AG20443 (cell line): ENCODE measurements at places on chromosomes 2 and 18.

GRCh38 chr2:159094173-159094737 lies 125.8 kb downstream of the TANC1 start:
- peak; percentile 82 for DNase-seq

GRCh38 chr2:125264453-125264852 lies 1239.4 kb downstream of the CNTNAP5 start:
- no peak for DNase-seq

DNA sequence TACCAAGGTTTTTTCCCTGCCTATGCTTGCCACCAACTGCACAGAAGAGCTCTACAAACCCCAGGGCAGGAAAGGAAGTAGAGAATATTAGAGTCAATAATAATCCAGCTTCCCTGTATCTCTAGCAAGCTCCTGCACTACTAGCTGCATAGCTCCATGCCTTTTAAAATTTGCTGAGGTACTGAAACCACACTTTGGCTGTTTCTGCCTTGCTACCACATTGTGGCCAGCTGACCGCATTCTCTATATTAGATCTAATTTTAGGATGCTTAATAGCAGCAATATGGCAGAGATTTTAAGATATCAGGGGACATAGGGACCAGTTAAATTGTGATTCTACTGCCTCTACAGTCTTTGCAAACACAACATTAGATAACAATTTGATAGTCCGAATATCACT lies 534.6 kb downstream of the MBD2 start:
- no peak for DNase-seq

DNA sequence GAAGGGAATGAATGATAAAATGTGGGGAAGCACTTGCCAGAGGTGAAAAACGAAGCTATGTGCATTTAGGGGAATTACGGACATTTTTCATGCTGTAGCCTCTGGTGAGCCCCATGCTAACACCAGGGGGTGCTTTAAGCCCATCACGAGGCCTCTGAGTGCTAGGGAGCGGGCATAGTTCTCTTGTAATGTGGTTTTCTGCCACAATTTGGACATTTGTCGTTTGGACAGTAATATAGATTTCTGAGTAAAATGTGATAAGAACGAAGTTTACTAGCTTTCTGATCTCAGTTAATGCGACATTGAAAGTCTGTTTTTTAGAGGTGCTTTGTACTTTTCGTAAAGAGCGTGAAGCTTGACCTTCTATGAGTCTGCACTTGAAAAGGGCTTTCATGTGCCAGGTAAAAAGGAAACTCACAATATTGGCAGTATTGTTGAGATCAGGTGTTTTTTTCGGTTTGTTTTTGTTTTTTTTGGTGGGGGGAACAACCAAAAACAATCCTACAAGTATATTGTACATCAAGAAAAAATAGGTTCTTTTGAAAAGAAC lies 50.6 kb downstream of the TRAF3IP1 start:
- DNase-seq: peak; percentile 84

DNA sequence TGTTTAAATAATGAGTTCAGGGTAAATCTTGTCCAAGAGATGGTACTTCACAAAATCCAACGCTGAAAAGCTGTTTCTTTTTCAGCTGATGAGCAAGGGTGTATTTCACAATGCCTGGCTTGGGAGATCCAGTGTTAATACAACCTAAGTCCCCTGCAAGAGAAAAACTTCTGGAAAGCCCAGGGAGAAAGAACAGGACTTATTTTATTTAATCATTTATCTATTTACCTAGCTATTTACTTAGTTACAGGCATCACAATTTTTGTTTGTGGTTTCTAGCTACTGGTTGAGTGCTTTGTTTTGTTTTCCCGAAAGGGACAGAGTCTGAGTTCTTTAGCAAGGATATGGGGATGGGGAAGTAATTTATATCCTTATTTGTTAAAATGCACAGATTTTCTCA lies 598.2 kb upstream of the SYT4 start:
- peak; percentile 16 for DNase-seq

GRCh38 chr18:48878471-48878870 lies 72.3 kb downstream of the SMAD7 start:
- DNase-seq: no peak

DNA sequence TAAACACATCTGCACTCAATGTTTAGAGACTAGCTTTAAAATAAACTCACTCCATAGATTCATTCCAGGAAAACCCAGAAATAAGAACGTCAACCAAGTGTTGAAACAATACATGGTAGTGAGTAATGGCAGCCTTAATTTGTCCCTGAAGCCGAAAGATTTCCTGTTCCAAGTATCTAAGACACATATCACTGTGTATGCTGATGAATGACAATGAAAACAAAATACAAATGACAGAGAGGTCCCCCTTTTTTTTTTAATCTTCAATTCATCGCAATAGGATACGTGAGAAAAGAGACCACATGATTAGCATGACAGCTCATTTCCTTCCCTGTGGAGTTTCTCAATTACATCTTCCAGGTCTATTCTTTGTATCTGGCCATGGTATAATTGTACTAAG lies 160.5 kb upstream of the STK17B start:
- DNase-seq: no peak

DNA sequence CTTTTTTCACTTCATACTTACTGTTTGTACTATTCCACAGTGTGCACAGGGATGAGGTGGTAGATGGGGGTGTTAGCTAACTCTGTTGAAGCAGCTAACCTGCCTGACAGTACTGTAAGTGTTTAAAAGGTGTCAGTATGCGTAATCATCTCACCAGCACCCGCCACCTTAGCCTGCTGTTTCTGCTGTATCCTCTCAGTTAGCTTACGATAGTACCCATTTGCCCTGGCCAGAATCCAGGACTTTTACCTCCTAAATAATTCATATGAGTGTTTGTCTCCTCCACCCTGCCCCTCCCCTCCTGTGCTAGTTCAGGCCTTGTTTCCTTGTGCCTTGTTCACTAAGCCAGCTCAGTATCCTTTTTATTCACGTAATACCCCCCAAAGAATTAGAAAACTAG lies 34.2 kb downstream of the TRAPPC12 start:
- DNase-seq: no peak

DNA sequence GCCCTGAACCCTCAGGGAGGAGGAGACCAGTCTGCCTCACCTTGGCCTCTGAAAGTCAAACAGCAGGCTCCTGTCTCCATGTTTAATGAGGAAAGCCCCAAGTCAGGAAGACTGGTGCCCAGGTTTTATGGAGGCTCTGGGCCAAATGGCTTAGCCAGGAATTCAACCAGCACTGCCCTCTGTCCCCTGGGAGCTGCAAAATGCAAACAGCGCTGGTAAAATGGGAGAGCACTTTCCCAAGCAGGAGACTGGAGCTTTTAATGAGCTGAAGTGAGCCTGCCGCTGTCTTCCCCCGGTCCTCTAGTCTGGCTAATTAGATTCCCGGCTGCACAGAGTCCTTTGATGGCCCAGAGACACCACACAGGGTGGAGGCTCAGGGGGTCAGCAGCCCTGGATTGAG lies 276.0 kb upstream of the TRIB2 start:
- no peak for DNase-seq

DNA sequence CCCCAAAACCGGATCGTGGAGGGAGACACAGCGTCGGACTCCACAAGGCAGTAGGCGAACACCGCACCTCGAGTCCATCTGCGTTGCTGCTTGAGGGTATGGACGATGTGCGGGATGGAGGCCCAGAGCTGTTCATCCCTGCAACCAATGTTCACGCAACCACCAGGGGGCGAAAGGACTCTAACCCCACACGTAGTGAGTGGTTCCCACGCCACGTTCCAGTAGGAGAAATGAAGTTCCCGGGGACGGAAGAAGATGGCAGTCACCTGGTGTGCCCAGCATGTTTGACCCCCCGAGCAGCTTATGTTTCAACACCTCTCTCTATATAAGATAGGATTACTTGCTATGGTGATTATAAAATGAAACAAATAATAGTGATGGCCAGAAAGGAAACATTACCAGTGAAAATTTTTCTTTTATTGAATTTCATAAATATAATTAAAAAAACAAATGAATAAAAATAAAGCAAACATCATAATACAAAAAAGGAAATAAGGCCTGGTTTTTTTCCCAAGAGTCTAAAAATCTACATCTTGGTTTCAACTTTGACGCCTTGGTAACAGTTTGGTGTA lies 184.3 kb downstream of the SH3BP4 start:
- peak; percentile 89 for DNase-seq

GRCh38 chr2:216603010-216603883 lies 30.0 kb upstream of the IGFBP2 start:
- no peak for DNase-seq

DNA sequence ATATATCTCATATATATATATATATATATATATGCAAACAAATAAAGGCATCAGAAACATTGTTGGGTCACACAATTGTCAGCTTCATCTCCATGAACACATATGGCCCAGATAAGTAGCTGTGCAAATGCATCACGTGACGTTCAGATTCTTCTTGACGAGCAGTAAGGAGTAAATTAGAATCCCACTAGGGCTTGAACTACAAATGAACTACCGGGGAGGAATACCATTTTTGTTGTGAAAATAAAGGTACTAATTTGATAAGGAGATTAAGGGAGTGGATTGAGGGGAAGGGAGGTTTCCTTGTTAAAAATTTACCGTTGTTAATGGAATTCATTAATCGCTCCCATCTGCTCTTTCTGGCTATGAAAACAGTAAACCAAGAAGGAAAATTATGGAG lies 186.5 kb upstream of the COPS8 start:
- DNase-seq: no peak

- DNase-seq: no peak
These were observed 3.7 kb downstream of the ADNP2 start for GRCh38 chr18:80112624-80113248.

DNA sequence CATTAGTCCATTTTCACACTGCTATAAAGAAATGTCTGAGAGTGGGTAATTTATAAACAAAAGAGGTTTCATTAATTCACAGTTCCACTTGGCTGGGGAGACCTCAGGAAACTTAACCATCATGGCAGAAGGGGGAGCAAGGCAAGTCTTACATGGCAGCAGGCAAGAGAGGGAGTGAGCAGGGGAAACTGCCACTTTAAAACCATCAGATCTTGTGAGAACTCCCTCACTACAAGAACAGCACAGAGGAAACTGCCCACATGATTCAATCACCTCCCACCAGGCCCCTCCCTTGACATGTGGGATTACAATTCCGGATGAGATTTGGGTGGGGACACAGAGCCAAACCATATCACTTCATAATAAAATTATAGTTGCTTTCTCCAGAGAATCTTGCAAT lies 365.5 kb upstream of the ID2 start:
- DNase-seq: no peak

DNA sequence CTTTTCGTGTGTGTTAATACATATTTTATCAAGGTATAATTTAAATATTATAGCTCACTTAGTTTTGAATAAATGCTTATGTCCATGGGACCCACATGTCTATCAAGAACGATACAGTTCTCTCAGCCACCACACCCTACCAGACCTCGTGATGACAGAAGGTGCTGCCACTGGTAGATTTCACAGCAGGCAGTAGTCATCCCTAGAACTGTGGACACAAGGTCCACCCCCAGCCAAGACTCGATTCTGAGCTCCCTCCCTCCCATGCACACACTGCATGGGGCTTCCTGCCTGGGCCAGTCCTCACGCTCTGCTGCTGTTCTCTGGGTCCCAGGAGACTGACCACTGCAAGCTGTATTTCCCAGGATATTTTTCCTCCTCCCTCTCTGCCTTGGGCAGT lies 26.5 kb upstream of the CREB1 start:
- peak; percentile 64 for DNase-seq

GRCh38 chr2:37201208-37201607 lies 4.9 kb downstream of the CEBPZOS start:
- DNase-seq: no peak

DNA sequence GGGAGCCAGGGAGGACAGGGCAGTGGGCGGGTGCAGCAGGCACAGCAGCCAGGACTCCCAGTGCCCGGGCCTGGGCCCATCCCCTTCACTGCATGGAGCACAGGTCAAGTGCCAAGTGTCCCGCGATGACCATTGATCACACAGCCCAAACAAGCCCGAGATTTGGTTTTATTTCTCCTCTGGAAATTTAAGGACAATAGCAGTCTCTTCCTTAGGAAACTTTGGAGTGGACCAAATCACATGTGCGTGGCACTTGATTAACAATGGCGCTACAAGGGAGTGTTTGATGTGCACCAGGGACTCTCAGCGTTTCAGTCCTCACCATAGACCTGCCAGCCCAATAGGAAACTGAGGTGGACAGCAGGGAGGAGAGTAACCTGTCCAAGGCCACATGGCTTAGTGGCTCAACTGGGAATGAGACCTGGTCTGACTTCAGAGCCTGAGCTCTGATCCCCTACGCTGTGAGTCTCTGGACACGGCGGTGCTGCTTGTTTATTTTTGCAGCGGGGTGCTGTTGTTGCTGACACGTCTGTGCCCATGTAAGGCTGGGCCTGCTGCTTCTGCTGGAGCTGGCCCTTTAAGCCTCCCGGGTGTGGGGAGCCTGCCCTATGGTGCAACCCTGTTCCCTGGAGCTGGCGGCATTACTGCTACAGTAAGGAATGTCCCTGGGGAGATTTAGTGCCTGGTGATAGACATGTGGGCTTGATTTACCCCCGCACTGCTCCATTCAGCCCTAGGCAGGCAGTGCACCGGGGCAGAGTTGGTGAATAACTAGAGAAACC lies 194.2 kb downstream of the INHBB start:
- DNase-seq: peak; percentile 96

DNA sequence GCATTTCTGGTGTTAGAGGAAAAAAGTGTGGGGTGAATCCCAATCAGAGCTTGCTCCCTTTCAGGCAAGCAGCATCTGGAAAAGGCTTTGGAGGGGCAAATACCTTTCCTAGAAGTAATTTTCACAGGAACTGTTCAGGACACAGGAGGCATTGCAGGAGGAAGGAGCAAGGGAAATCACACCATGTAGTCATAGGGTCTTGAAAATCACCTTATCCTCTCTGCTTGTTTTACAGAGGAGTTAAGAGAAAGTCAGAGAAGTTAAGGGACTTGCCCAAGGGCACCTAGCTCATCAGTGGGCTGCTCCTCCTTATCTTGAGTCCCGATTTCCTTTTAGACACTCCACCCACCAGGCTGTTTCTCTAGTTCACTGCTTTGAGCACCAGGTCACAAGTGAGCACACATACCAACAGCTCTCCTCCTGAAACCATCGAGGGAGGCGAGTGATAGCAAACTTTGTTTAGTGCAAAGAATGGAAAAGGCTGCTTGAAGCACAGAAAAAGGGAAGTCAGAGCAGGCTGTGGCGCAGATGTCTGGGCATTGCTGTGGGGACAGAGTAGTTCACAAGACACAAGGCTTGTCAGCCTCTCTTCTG lies 89.2 kb upstream of the CXCR4 start:
- no peak for DNase-seq

GRCh38 chr2:138744713-138745112 lies 35.5 kb downstream of the NXPH2 start:
- no peak for DNase-seq
